ENCODE measurements at places on chromosomes 2 and 18. TPM values are rescaled to one million over a fixed set of nuclear protein-coding genes. Genes with fewer than 3 reads are reported as not detected.

GRCh38 chr18:7572822-7573221 is 5.7 kb downstream of the PTPRM start:
- DNase-seq, result no peak

- no peak for DNase-seq
Measured at GRCh38 chr2:142042536-142043199, 88.1 kb downstream of the LRP1B start.

DNA sequence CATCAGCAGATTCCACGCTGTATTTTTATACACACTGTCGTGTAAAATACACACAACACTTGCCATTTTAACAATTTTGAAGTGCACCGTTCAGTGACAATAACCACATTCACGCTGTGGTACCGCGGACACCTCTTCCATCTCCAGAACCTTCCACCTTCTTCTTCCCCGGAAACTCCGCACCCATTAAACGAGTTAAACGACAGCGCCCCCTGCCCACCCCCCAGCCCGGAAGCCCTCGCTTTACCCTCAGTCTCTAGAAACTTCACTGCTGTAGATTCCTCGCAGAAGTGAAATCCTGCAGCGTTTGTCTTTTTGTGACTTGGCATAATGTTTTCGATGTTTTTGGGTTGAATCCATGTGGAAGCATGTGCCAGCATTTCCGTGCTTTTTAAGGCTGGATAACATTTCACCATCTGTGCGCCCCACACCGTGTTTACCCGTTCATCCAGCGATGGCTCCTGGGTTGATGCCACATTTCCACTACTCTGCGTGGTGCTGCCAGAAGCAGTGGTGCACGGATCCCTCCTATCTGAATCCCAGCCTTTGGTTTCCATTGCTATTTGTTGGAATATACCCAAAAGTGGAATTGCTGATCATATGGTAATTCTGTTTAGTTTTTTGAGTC is 32.0 kb upstream of the TMEM18 start:
- no peak for DNase-seq

Gene TTN
- not detected for total RNA-seq

Gene CFC1
- total RNA-seq, result not detected
